ENCODE measurements at places on chromosomes 7 and 10. TPM values are rescaled to one million over a fixed set of nuclear protein-coding genes. Genes with fewer than 3 reads are reported as not detected.

The LSM8 gene
- 51.3 TPM for total RNA-seq

The TLX1 gene
- total RNA-seq = not detected

The ANKIB1 gene
- total RNA-seq = 65.1 TPM

The STAG3 gene
- total RNA-seq = 13.1 TPM

The FAM25G gene
- not detected for total RNA-seq

The FAM53B gene
- total RNA-seq = 44.9 TPM

The TWNK gene
- 6.4 TPM for total RNA-seq

The PDE6C gene
- not detected for total RNA-seq

GRCh38 chr10:132692311-132692710, 93.6 kb downstream of the NKX6-2 start:
- no peak for DNase-seq

DNA sequence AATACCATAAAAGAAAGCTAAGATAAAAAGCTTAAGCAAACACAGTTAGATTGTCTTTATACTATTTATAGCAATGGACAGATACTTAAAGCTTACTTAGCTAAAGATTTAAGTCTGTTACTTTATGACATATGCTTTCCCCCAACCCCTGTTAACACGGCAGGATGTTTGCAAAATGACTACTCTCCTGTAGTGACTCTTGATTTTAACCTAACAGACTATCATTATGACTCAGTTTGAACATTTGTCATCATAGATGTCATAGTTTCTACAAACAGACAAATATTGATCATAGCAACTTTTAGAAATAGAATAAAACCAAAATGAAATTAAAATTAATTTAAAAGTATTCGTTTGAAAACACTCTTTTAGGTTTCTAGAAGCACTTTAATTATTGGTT, 7.8 kb upstream of the COMMD3 start:
- DNase-seq = peak; percentile 47

DNA sequence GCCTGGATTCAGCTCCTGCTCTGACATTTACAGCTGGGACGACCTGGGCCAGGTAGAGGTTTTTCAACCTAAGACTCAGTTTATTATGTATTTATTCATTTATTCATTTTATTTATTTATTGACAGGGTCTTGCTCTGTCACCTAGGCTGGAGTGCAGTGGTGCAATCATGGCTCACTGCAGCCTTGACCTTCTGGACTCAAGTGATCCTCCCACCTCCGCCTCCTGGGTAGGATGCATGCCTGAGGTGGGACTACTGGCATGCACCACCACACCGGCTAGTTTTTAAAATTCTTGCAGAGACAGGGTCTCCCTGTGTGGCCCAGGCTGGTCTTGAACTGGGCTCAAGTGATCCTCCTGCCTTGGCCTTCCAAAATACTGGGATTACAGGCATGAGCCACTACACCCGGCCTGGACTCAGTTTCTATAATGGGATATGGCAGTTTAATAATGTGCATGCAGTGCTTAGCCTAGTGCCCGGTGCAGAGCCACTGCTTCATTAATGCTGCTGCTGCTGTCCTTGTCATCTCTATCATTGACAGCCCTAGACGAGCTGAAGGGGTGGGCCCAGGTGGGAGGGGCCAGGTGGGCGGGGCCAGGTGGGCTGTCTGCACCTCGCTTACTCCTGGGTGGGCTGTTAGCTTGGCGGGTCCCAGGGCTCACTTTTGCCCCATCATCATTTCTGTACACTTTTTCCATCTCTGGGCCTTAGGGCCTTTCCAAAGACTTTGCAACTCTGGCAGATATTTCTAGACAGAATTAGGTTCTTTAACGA, 92.6 kb downstream of the LHPP start:
- no peak for DNase-seq

GRCh38 chr7:55286666-55287065, 78.5 kb upstream of the LANCL2 start:
- no peak for DNase-seq

GRCh38 chr10:61470740-61471139, 17.6 kb upstream of the TMEM26 start:
- DNase-seq = no peak

- DNase-seq = no peak
Observed at GRCh38 chr7:13179775-13180523, 492.5 kb downstream of the ARL4A start.

- DNase-seq = no peak
Observed at GRCh38 chr7:143145-143751, 49.1 kb upstream of the FAM20C start.

GRCh38 chr10:55410415-55410885, 609.4 kb upstream of the PCDH15 start:
- DNase-seq = no peak

GRCh38 chr10:102324061-102324460, 71.4 kb upstream of the NFKB2 start:
- no peak for DNase-seq

DNA sequence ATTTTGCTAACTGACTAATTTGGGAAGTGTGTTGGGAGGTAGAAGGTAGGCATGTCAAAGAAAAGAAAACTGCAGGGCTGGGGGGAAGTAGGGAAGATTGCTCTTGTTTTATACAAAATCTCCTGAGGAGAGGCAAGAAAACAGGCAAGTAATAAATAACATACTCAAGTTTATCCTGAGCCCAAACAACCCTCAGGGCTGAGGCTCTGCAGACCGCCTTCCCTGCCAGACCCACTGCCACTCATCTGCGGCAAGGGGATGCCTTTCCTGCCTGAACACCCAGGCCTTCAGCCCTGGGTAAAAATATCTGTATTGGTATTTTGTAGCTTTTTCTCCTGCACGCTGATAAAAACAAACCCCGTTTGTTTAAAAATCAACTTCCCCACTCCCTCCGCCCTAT, 399.8 kb upstream of the NFE2L3 start:
- no peak for DNase-seq

GRCh38 chr10:121572859-121573537, 25.2 kb downstream of the FGFR2 start:
- DNase-seq = no peak

DNA sequence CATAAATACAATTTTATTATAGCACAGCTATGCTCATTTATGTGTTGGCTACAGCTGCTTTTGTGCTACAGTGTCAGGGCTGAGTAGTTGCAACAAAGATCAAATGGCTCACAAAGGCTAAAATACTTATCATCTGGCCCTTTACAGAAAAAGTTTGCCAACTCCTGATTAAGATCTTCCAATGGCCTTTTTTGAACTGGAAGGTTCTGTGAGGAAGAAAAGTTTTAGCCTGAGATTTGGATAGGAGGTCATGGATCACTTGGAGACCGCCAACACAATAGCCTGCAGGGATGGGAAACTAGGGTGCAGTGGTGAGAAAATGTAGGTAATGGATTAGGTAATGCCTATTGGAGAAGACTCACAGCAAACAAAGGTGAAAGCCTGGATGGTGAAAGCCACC, 169.8 kb downstream of the NOC3L start:
- no peak for DNase-seq

- no peak for DNase-seq
Observed at GRCh38 chr7:7706101-7706511, 12.3 kb downstream of the RPA3 start.

GRCh38 chr10:5522913-5523560, 1.7 kb upstream of the CALML3 start:
- no peak for DNase-seq

GRCh38 chr7:73606801-73607691, 17.3 kb downstream of the MLXIPL start:
- DNase-seq = peak; percentile 66

DNA sequence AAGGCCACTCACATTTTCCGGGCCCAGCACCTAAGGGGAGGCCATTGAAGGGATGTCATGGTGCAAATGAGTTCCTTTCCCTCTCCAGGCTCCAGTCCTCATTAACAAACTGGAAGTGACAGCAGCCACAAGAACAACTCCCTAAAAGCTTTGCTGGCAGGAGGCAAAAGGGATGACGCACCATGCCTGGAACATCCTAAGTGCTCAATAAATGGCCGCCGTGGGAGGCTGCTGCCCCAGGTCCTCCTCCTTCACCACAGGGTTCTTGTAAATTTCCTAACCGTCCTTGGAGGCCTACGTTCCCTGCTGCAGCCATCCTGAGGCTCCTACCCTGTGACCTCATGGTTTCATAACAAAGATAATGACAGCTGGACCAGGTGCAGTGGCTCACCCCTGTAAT, 41.3 kb upstream of the CAMK1D start:
- DNase-seq = no peak

DNA sequence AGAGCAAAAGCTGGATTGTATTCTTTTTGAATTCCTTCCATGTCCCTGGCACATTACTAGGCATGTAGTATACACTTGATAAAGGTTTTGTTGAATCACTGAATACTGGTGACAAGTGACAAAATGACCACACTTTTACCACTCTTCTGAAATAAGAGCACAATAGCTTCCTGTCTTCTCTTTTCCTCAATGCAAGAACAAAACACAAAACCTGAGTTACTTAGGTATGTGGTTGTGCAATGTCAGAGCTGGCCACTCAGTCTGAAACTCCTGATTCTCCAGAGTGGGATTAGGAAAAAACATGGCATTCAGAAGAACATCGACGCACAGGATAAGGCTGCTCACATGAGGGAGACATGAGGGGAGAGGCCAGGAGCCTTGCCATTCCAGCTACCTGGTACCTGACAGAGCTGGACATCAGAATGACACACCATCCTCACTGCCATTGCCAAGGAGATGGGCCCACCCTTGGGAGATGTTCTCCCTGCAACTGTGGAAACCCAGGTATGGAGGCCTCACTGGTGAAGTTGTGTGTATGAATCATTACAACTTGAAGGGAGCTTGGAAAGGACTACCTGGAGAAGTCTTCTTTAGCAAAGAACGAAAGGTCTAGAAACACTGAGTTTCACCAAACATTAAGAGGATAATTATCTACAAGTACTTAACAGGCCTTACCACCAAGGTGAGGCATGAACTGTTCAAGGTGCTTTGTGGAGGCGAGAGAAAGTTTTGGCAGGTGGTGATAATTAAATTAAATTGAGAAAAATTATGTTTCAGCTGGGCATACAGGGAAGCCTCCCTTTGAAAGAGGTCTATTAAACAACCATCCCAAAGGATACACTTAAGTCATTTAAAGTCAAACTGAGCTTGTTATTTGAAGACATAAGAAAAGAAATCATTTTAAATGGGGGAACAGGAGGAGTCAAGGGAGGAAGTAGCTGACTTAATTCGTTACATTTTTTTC, 246.5 kb upstream of the AOAH start:
- no peak for DNase-seq

DNA sequence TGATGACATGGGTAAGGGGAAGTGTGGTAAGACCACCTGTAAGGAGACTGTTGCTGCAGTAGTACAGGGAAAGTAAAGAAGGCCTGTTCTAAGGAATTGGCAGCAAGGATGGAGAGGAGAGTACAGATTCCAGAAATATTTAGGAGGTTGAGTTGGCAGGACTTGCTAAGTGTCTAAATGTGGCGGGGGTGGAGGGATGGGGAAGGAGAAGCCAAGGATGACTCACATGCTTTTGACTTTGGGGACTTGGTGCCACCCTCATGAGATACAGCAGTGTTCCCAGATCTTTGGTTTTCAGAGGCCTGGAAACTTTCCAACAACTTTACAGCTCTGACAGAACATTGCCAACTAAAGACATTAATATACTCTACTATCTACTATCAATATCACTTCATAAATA, 45.4 kb downstream of the CDK6 start:
- DNase-seq = no peak

DNA sequence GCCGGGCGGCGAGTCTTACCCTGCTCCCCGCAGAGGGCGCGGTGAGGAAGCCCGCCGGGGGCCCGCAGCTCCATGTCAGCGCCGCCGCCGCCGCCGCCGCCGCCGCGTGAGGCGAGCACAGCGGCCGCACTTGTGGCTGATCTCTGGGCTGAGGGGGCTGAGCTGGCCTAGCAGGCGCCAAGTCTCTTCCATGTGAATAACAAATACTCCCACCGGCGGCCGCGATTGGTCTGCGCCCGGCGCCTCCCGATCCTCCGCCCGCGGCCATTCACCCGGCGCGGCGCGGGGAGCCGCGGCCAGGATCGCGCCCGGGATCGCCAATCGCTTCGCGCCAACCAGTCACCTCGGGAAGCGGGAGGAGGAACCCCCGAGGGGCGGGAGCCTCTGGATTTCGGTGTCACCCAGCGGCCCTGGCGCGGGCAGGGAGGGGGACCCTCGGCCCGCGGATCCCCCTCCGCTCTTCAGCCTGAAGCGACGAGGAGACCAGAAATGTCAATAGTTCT, at the start of gene GRM8:
GRM8 (minus strand) TSS at position 164 of the 503 bp plus-strand sequence.
- no peak for DNase-seq
